ENCODE measurements at places on chromosomes 1 and 21.

GRCh38 chr21:41170442-41170841, 2.5 kb downstream of the BACE2 start:
- no peak for DNase-seq

- DNase-seq = no peak
These were observed 56.5 kb downstream of the CDC7 start for GRCh38 chr1:91557039-91557690.

DNA sequence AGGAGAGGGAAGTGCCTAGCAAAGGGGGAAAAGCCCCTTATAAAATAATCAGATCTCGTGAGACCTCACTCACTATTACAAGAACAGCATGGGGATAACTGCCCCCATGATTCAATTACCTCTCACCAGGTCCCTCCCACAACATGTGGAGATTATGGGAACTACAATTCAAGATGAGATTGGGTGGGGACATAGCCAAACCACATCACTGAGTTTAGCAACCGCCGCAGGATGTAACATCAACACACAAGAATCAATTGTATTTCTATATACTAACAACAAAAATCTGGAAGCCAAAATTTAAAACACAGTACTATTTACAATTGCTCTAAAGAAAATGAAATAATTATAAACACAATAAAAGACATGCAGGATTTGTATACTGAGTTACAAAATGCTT, 21.9 kb downstream of the DIRAS3 start:
- DNase-seq = no peak

GRCh38 chr1:43545695-43546387, 15.2 kb downstream of the PTPRF start:
- DNase-seq = no peak

- no peak for DNase-seq
These were observed 317.2 kb upstream of the C1orf87 start for GRCh38 chr1:60390593-60391282.

DNA sequence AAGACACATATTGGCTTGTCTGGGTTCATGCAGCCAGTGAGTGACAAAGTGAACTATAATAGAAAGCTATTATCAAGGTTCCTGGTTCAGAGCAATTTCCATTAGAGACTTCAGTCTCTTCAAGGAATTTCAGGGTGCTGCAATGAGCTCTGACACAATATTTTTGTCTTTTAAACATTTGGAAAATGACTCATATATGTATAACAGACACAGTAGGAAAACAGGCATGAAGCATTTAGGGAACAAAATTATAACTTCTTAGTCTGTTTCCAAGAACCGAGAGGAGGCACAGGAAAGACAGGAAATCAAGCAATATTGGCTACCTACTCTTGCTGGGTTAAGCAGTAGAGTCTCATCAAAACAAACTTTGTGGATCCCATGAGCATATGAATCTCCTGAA, 170.4 kb downstream of the PTPRC start:
- no peak for DNase-seq

DNA sequence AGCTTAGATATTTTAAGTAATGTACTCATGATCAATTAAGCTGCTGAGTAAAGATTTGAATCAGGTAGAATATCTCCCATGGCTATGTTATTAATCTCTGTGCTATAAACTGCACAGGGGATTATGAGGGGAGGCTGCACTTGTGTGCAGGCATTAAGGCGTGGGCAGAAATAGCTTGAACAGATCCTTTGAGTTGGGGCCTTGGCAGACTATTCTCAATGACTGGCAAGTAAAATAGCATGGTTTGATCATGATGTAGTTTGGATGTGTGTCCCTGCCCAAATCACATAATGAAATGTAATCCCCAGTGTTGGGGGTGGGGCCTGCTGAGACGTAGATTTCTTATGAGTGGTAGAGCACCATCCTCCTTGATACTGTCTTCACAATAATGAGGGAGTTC, 220.3 kb downstream of the PLPP3 start:
- no peak for DNase-seq

- no peak for DNase-seq
These were observed 17.6 kb downstream of the OSCP1 start for GRCh38 chr1:36432616-36433015.

- DNase-seq = no peak
These were observed 41.4 kb downstream of the ATP5PO start for GRCh38 chr21:33874161-33874560.

DNA sequence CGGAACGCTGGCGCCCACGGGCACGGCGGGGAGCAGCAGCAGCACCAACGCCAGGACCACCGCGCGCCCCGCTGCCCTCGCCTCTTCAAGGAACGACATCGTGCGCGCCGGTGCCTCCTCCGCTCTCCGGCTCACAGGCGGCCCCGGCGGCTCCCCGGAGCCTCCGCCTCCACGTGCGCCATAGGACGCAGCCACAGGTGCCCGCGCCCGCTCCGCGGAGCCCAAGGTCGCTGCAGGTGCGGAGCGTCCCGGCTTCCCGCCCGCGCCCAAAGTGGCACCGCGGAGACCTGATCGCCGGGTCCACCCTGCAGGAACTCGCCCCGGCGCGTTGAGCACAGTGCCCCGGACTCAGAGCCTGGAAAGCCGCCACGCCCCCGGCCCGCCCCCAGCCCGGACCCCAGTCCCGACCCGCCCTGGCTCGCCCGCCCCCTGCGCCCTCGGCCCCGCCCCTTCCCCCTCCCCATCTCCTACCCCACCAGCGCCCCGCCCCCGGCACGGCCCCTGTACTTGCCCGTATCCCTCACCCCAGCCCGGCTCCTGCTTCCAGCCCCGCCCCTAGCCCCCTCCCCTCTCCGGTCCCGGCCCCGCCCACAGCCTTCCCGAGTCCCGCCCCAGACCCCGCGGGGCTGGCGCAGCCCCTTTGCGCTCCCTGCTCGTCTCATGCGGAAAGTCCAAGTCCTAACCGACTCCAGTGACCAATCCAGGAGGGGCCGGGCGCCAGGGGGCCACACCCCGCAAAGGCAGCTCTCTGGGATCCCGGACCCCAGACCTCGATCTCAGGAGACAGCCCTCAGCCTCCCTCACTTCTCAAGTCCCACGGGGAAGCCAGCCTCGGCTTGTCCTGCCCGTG, at the start of gene MEGF6:
Gene MEGF6 (minus strand): TSS at position 339 of the 850 bp plus-strand sequence. CDS start 240 bp downstream, at position 99.
- peak; percentile 51 for DNase-seq

GRCh38 chr1:222540598-222540995, 7.3 kb downstream of the HHIPL2 start:
- no peak for DNase-seq

DNA sequence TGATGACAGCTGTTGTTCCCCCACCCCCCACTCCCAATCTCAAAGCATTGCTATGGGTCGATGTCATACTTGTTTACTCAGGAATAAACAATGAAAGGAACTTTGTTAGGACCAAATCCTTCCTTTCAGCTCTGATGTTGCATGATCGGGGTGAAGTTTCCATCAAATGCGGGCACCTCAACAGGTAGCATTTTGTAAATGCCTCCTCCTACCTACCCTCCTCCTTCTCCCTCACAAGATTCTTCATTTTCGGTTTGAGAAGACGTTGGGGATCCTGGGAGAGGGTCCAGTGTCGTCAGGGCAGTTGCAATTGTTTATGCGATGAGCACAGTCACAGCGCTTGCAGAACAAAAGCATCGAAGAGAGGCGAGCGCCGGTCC, 758 bp upstream of the HUNK start:
- DNase-seq = no peak

GRCh38 chr1:39159224-39160036, 45.1 kb upstream of the MACF1 start:
- DNase-seq = no peak

DNA sequence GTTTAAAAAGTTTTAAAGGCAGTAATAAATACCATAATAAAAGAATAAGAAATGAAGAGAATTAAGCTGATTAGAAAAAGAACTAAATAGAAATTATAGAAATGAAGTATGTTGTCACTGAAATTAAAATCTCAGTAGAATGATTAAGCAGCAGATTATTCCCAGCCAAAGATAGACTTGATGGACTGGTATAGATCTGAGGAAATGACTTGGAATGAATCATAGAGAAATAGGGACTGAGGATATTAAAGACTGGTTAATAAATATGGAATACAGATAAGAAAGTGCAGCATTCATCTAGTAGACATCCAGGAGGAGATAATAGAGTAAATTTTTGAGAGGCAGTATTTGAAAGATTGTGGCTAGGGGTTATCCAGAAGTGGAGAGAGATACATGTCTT, 28.7 kb downstream of the MARK1 start:
- no peak for DNase-seq

GRCh38 chr21:46181436-46181835, 2.8 kb downstream of the SPATC1L start:
- no peak for DNase-seq

DNA sequence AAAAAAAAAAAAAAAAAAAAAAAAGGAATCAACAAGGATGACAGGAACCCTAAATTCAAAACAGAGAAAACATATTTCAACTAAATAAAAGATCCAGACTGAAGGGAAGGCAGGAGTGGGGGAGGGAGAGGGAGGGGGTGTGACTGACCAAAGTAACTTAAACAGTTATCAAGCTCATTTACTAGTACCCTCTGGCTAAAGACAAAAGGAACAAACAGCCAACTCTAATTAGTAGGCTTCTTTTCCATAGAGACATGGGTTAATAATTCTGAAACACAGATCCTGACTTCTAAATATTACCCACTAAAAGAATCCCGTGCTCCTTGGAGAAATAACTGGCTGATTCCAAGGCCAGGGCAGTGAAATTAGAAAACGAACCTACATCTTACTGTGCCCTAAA, 23.8 kb downstream of the USP48 start:
- no peak for DNase-seq

GRCh38 chr1:53413175-53414001, 45.8 kb upstream of the DMRTB1 start:
- DNase-seq = peak; percentile 48

DNA sequence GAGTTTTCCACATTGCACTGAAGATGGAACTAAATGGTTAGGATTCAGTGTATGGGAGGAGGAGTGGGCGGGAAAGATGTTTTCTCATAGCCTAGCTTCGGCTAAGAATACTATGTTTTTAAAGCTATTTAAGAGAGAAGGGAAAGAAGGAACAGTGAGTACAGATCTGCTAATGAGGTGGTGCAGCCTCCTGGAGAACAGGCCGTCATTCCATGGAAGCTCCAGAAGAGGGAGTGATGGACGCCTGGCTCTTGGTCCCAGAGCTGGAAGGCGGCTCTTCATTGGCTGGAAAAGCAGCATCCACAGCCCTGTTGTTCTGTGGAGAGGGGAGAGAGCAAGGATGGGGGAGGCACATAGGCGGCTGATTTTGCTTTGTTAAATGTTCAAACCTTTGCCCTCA, 6.9 kb downstream of the CAMK1G start:
- no peak for DNase-seq

GRCh38 chr1:181789395-181789794, 272.1 kb downstream of the ZNF648 start:
- DNase-seq = no peak

GRCh38 chr1:1543706-1544099, 3.3 kb upstream of the TMEM240 start:
- no peak for DNase-seq

DNA sequence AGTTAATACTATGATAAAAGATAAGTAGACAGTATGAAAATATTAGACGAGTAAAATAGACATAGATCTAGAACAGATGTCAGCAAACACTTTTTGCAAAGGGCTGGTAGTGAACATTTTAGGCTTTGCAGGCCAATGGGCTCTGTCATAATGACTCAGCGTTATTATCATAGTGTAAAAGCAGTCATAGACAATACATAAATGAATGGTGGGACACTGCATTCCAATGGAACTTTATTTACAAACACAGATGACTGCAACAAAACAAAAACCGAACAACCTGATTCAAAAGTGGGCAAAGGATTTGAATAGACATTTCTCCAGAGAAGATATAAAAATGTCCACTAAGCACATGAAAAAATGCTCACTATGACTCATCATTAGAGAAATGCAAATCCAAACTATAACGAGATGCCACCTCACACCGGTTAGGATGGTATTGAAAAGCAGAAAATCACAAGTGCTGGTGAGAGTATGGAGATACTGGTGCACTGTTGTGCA, 7.3 kb downstream of the GSTM5 start:
- DNase-seq = no peak

DNA sequence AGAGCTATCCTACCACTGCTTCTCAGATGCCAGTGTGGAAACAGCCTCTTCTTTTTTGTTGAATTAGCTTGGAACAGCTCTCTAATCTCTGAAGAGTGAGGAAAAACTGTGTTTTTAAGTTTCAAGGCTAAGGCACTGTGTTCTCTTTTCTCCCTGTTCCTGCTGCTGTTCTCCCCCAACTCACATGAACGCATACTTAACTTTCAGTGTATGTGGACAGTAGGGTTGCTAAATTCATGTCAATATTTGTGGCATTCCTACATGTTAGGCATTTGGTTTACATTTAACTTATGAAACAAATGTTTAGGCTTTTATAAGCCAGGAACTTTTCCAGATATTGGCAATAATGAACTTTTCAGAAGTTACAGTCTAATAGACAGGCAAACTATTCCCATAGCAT, 6.8 kb downstream of the BACH1 start:
- no peak for DNase-seq

GRCh38 chr1:174266476-174266875, 107.2 kb downstream of the RABGAP1L start:
- DNase-seq = no peak

GRCh38 chr1:96087719-96088118, 633.9 kb upstream of the PTBP2 start:
- DNase-seq = no peak

Data from CD8-positive, alpha-beta memory T cell (primary cell).